ENCODE measurements at places on chromosomes 5 and 9.

GRCh38 chr5:143207563-143208364 is 195.7 kb downstream of the NR3C1 start:
- no peak for DNase-seq

- no peak for DNase-seq
Observed at GRCh38 chr5:124301850-124302249, 444.6 kb downstream of the ZNF608 start.

DNA sequence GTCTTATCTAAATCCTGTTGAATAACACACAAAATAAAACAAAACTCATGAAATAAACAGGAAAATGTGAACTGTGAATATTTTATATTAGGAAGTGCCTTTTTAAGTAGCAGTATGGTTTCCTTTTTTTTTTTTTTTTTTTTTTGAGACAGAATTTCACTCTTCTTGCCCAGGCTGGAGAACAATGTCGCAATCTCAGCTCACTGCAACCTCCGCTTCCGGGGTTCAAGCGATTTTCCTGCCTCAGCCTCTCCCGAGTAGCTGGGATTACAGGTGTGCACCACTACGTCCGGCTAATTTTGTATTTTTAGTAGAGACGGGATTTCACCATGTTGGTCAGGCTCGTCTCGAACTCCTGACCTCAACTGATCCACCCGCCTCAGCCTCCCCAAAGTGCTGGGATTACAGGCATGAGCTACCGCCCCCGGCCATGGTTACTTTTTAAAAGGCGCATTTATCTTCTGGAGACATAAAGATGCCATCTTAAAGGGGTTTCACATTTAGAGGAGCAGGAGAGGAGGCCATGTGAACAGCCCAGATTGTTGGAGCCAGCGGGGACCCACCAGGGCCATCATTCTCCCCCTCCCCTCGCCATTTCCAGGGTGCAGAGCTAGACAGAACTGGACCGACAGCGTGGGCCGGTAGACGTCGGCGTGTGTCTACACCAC is 64.1 kb downstream of the ROR2 start:
- DNase-seq, result no peak

GRCh38 chr5:72584466-72584865 is 77.3 kb upstream of the ZNF366 start:
- peak; percentile 18 for DNase-seq

- no peak for DNase-seq
Observed at GRCh38 chr5:11898-12297, 80.1 kb upstream of the PLEKHG4B start.

GRCh38 chr5:178797101-178797521 is 62.6 kb upstream of the ZNF354B start:
- no peak for DNase-seq

DNA sequence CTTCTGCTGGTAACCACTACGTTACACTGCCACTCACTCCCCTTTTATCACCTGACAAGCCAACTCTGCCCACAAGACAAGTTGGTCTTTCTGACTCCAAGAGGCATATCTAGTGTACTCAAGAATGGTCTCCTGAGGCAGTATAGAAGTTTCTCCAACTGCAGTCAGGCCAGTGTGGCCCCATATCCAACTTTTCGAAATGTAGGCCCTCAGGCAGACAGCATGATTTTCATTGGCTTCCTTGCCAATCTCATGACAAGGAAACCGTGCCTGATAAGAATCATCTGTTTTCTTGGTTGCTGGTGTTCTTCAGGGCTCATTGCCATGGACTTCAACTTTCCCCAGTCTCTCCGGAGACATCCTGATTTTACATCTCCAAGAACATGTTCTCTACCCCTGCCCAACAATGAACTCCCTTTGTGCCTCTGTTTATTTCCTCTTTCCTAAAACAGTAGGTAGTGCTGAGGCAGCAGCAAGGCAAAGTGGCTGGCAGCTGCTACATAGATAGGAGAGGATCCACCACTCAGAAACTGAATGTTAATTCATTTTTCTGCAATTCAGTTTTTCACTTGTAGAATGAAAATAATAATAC is 62.6 kb upstream of the SEMA6A start:
- DNase-seq, result no peak

DNA sequence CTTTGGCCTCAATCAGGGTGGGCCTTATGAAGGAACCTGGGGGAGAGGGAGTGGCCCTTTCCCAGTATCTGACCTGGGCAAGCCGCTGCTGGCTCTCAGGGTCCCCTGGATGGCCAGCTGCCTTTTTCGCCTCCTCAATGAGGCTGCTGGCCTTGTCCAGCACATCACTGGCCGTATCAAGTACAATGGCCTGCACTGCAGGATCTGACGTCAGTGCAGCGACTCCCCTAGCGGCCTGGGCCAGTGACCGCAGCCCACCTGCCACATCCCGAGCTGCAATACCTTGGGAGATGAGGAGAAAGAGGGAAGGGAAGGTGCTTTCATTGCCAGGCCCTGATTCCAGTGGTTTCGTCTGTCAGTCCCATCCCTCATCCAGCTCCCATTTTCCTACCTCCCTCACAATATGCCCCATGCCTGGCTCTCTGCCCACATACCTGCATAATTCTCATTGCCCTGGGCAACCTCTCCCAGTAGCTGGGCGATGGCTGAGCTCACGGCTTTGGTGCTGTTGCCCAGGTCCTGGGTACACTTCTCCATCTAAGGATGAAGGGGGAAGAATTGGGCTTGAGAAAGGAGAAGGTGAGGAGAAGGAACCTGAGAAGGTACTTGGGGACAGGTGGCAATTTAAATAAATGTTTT is 19.1 kb downstream of the TLN1 start:
- no peak for DNase-seq

DNA sequence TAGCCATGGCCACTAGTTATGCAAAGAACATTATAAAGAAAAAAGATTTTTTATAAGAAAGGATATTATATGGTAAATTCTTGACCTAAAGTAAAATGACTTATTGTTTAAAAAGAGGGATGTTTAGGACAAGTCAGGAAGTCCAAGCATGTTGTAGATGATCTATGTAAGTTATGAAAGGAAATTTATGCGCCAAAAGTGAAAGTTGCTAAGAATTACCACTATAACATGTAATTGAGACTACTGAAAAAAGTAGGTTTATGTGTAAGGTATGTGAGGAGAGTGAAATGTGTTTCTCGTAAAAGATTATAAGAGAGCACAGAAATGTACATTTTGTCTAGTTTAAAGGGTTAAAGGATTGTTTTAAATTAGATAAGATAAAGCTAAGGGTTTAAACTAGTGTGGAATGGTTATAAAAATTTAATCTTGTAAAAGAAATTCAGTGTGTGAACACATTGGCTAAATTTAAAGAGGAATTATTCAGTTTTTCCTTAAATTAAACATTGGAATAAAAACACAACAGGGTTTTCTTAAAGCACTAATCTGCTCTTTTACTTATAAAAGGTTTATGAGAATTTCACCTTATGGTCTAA is 1100.4 kb upstream of the EDIL3 start:
- DNase-seq, result no peak

- no peak for DNase-seq
Observed at GRCh38 chr5:163424836-163425235, 12.6 kb upstream of the CCNG1 start.

DNA sequence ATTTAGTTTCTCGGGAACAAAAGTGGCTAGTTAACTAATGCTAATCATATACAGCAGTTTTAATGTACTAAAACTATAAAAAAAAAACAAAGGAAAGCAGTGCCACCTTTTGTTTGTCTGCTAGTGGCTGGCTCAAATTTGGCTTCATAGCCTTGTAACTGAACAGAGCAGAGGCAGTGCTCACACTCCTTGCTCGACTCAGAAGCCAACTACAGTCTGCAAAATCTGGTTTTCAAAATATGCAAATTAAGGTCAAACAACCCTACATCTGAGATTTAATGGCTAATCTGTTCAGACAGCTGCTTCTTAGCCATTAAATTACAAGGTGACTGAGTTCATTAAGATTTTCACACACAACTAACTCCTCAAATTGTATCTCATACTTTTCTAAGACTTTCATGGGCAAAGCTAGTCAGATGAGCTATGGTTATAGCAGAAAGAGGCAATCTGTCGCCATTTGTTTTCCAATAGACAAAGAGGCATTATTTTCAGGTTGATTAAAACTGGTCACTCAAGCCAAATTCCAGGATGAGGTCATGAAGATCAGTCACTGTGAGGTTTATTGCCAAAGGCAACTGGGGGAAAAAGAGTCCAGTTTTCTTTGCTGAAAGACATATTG is 56.8 kb upstream of the EPB41L4A start:
- no peak for DNase-seq

GRCh38 chr5:141605523-141606277 is 13.1 kb downstream of the DIAPH1 start:
- DNase-seq, result peak; percentile 86

DNA sequence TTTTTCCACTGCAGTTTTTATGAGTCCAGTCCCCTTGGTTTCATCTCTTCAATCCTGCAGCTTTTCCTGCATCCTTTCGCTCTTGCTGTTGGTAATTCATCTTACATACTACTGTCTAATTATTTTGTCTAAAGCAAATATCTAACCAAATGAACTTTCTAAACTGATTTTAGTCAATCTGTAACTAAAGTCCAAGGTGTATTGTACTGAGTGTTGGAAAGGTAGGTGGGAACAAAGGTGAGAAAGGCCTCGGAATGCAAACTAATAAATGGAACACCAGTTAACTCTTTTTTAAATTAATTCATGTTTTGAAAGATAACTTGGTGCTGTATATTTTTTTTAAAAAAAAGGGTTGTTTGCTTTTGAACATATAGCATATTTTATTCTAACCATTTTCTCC is 152.7 kb upstream of the CYLC2 start:
- no peak for DNase-seq

DNA sequence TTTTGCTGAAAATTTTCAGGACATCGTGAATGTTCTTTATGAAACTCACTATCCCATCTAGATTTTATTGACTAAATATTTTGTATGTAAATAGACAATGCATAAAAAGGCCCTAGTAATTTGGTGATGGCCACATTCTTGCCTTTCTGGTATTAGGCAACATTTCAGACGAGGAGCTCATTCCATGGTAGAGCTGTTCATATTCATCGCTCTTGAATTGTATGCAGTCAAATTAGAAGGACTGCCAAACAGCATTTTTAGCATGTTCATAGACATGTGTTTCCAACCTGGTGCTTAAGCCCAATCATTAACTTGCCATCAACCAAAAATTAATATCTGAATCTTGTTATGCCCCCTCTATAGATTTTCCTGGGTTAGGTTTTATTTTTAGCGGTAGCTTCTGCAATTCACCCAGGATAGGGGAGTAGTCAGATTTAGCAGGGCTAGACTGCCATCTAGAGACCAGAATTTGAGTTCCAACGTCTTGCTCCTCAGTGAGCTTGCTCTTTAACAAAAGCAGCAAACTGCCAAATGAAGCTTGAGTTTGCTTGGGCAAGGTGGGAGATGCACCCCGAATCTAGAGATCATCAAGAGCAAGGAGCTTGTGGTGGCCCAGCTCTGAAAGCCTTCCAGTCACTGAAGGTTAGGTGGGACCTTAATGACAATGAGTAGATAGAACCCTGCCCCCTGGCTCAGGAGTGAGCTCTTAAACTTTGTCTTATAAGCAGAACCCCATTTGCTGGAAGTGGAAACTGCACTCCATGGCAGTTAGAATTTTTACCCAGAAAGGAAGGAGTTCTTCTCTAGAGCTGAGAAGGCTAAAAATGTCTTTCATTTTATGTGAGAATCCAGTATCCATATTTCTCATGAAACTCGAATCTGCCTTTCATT is 456.2 kb downstream of the RASEF start:
- peak; percentile 74 for DNase-seq

GRCh38 chr5:31485376-31486207 is 46.3 kb downstream of the DROSHA start:
- DNase-seq, result no peak

All from suppressor macrophage treated with lipopolysaccharide for 4 hours (primary cell).